Fibroblast of mammary gland (primary cell): ENCODE measurements at places on chromosomes 3 and 15.

DNA sequence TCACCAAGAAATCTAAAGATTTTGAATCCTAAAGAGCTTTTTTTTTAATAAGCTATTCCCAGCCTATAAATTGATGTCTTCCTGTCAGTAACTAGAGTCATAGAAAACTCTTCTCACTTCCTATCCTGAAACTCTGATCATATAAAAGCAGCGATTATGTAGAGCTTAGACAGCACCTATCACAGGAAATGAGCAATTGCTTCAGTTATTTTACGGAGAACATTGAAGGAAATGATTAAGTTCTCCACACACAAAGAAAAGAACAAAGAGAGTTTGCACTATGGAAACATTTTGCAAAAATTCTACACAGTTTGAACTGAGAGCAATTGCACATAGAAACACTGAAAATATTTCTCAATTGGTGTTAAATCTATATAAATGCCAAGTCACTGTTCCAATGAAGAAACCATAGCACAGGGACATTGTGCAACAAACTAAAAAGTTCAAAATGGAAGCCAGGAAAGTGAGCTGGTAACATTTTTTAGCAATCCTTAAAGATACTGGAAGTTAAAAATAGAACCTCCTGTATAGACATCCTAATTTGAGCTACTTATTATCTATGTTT lies 291.5 kb upstream of the ARHGEF26 start:
- DNase-seq = peak; percentile 11

- no peak for DNase-seq
Measured at GRCh38 chr3:57726397-57726796, 29.7 kb upstream of the SLMAP start.

GRCh38 chr3:54797111-54797510 lies 130.7 kb downstream of the LRTM1 start:
- no peak for DNase-seq

DNA sequence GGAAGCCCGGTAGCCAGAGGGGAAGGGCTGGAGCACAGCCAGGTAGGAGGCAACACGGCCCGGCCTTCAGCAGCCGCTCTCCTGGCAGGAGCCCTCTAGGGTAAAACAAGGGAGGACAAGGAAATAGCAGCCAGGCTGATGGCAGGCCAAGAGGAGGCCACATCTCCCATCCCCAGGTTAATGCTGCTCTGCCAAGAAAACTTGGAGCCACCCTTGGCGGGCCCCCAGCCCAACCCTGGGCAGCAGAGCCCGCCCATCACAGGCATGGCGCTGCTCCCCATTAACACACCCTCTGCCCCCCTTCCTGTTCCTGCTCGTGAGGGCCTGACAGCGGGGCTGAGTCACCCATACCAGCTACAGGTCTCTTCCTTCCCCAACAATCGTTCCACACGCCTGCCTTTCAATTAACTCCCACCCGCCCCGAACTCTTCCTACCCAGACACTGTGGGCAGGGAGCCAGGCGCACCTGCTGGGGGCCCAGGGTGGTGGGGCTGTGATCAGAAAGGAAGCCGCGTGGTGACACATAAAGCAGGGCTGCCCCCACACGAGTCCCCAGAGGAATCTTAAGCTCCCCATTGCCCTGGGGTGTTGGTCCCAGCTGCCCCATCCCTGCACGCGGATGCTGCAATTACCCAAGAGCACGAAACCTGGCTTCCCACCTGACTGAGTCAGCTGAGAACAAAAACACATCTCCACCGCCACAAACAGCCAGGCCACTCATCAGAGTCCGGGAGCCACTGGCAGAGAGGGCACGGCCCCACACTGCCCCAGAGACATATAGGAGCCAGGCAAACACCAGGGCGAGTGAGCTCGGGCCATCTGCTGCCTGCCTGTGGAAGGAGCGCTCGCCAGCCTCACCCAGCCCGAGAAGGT lies at the start of gene C15orf62:
TSS of gene C15orf62 (plus strand) at position 707 of the 873 bp plus-strand sequence. CDS start 516 bp downstream, outside the sequence.
- DNase-seq = peak; percentile 31

- DNase-seq = peak; percentile 18
Measured at GRCh38 chr3:57118254-57118653, 46.9 kb downstream of the IL17RD start.

- peak; percentile 27 for DNase-seq
Measured at GRCh38 chr3:148315756-148316155, 381.9 kb upstream of the AGTR1 start.

DNA sequence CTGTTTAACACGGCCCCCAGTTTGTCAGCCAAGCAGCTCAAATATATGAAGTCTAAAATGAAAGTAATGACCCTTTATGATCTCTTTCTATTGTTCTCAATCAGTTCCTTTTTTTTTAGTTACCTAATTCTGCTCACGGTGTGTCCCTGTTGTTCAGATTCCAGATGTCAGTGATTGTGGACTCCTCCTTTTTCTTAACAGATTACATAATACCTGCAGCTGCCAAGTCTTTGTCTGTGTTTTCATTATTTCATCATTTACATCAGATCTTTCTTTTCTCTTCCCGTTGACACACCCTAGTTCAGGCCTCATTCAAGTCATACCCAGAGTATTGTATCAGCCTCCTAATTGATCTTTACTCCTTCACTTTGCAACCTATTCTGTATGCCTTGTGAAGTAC lies 56.1 kb upstream of the SKIL start:
- DNase-seq = peak; percentile 64

DNA sequence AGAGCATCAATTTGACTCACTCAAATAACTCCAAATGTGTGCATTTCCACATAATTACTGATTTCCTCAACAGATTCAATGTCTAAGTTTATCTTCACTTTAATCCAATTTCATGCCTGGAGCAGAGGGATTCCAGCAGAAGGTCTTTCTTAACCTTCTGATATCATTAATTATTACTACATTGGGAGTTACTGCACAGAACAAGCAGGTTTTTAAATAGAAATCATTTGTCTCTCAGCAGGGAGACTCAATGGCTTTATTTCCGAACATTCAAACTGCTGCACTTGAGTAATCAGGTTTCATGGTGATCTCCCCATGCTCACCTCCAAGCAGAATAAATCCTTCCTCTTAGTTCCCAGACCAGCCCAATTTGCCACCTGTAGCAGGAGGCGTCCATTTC lies 264.8 kb upstream of the IGF1R start:
- DNase-seq = no peak

GRCh38 chr15:94174399-94174802 lies 57.0 kb upstream of the MCTP2 start:
- DNase-seq = peak; percentile 43

DNA sequence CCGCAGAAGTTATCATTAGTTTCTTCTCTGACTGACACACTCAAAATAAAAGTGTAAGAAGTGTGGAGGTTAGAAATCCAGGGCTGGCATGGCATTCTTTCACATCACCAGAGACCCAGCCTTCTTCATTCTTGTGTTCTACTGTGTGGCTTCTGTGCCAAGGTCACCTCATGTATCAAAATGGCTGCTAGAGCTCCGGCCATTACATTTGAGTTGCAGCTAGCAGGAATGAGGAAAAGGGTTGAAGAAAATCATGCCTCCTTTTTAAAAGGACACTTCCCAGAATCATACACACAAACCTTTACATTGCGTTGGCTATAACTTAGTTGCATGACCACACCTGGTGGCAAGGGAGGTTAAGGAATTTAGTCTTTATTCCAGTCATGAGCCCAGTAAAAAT lies 345.6 kb upstream of the PROK2 start:
- no peak for DNase-seq

- peak; percentile 12 for DNase-seq
Measured at GRCh38 chr3:47874913-47875312, 72.0 kb downstream of the DHX30 start.
